ENCODE measurements at places on chromosomes 5 and 9.

- peak; percentile 59 for DNase-seq
Observed at GRCh38 chr5:131379723-131380122, 115.9 kb downstream of the CDC42SE2 start.

GRCh38 chr9:130354378-130354777 is 88.8 kb downstream of the HMCN2 start:
- DNase-seq: no peak

DNA sequence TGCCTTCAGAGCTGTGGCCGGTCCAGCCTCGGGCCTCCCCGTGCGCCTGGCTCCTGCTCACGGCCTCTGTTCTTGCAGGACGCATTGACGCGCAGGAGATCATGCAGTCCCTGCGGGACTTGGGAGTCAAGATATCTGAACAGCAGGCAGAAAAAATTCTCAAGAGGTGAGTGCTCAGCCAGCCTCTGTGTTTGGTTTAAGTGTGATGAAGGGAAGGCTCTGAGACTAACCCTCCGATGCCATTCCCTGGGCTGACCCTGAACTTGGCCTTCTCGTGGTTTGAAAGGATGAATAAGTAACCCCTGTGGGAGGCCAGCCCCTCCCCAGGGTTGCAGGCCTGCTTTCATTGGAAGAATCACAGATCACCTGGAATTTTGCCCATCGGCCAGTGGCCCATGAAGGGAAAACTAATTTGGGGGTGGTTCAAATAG is 26.3 kb downstream of the PTGES2 start:
- DNase-seq: no peak

DNA sequence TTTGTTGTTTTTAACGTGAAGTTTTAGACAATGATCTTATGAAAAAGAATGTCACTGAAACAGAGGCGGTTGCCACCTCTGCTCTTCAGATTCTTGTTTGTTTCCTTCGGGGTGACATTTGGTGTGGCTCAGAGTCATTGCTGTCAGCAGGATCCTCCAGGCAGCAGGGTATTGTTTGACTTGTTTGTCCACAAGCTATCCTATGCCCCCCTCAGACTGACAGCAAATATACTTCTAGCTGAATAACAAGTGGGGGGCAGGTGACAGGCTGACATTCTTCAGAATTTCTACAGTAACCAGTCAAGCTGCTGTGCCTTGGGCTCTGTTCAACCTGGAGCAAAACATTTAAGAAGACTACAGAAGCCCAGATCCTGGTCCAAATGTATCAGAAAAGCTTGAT is 383.3 kb downstream of the YTHDC2 start:
- no peak for DNase-seq

DNA sequence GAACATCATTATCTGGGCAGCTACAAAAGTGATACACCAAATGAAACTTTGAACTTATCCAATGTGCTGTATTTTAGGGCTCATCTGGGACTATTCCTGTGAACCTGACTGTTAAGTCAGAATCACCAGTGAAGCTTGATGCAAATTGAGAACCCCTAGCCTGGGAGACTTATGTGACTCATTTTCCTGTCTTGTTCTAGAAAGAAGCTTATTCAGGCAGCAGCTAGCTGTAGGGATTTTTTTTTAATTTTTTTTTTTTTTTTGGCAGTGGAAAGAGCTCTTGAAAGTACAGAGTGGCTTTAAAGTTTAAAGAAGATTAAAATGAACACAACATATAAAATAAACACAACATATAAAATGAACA is 81.1 kb upstream of the TNFAIP8 start:
- no peak for DNase-seq

GRCh38 chr5:133205649-133206048 is 153.8 kb downstream of the HSPA4 start:
- no peak for DNase-seq

DNA sequence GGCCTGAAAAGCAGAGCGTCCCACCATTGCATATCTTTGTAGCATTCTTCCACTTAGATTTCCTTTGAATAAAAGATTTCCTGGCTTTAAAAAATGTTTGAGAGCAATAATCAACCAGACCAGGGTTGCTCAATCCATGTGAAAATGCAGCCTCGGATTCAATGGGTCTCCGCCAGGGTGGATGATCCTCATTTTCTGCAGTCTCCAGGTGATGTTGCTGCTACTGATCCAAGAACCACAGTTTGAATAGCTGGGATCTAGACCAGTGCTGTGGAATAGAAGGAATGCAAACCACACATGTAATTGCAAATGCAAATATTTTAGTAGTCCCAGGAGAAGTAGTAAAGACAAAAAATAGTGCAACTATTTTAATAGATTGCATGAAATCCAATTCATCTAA is 317.6 kb downstream of the IRX1 start:
- DNase-seq: no peak

- DNase-seq: no peak
Observed at GRCh38 chr9:108859459-108860114, 2.5 kb upstream of the ACTL7A start.

- no peak for DNase-seq
Observed at GRCh38 chr5:84831701-84832100, 447.0 kb upstream of the EDIL3 start.

DNA sequence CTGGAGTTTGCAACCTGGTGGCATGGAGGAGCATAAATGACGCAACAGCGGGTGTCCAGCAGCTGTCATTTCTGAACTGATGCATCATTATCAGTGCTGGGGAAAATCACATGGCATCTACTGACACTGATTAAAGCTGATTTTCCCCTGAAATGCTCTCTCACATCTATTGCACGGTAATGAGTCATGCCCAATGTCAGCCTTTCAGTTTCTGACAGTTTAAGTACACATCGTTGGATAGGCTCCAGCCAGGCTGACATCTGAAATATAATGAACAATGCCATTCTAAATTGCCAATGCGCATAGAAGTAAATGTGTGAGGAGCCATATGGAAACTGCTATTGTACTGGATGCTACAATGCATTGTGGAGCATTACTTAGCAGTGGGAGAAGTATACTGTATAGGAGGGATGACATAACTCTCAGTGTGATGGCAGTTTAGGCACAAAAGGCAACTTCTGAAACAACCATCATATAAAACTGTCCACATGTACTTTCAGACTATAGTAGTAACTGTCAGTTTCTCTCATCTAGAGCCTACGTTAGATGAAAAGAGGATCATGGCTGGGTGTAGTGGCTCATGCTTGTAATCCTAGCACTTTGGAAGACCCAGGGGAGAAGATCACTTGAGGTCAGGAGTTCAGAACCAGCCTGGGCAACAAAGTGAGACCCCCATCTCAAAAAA is 389.3 kb upstream of the DMAC1 start:
- DNase-seq: no peak

DNA sequence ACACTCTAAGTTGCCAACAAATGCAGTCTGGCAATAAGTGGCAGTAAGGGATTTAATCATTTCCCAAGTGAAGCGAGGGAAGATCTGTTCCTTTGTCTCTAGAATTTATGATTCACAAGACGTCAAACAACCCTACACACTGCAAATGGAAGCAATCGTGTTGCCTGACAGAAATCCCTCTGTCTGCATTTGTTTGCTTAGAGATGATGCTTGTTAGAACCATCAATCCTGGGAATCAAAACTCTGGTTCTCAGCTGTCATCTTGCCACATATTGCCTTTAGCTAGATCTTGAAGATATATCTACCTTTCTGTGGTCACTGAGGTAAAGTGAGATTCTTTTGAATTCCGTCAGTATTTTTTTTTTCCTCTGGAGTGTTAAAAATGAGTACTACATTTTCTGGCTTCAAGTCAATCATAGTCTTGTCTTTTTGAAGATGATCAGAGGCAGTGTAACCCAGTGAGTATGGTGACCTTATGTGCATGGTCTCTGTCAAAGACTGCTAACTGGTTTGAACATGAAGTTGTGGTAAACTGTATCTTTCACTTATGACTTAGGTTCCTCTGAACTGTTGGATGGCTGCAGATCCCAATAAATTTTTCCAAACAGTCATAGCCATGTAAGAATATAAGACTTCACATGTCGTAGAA is 106.4 kb upstream of the STARD4 start:
- no peak for DNase-seq

DNA sequence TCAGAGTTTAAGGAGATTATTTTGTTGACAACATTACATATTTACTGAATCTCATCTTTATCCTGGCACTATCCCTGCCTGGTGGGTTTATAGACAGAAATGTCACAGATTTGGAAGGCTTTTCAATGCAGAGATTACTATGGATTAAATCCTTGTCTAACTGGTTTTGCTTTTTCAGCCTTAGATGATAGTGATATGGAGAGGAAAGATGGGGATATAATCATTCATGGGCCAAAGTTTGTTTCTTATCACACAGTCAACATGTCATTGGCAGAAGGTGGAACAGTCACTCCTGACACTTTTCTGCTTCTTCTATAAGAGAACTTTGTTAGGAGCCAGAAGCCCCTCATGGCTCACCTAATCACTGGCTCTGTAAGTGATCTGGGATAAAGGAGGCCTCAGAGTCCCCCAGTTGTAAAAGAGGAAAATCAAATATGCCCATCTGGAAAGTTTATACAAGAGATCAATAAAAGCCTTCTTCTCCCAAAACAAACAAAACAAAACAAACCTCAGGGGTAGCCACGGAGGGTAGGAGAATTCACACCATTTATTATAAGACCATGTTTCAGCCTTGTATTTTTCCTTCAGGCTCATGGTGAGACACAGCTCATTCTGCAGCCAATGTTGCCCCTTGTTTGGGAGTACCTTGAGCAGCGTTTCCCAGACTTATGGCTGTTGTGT is 101.2 kb downstream of the PCSK1 start:
- no peak for DNase-seq

- no peak for DNase-seq
Observed at GRCh38 chr9:110224583-110224982, 16.6 kb upstream of the C9orf152 start.

DNA sequence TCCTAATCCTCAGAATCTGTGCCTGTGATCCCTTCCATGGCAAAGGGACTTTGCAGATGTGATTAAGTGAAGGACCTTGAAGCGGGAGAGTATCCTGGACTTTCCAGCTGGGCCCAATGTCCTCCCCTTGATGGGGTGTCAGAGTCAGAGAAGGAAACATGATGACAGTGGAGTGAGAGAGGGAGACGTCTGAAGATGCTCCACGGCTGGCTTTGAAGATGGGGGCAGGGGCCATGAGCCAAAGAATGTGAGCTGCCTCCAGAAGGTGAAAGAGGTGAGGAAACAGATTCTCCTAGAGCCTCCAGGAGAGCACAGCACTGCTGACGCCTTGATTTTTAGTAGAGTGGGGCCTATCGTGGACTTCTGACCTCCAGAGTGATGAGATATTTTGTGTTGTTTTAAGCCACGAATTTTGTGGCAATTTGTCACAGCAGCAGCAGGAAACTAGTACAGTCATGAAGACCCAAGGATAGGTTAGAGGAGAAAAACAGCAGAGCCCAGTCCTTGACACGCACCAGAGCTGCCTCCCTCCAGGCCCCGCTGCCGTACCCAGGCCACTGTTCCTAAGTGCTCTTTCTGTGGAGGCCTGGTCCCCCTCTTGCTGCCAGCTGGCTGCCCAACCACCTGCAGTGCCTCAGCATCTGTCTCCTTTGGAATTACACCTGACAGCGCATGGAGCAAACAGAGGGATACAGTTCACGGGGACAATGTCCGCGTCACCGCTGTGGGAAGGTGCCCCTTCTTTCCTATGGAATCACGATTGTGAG is 78.1 kb downstream of the MACROH2A1 start:
- DNase-seq: no peak

- DNase-seq: no peak
Observed at GRCh38 chr5:81171769-81172168, 61.4 kb upstream of the CKMT2 start.

GRCh38 chr9:113482341-113482740 is 18.8 kb downstream of the RGS3 start:
- no peak for DNase-seq

DNA sequence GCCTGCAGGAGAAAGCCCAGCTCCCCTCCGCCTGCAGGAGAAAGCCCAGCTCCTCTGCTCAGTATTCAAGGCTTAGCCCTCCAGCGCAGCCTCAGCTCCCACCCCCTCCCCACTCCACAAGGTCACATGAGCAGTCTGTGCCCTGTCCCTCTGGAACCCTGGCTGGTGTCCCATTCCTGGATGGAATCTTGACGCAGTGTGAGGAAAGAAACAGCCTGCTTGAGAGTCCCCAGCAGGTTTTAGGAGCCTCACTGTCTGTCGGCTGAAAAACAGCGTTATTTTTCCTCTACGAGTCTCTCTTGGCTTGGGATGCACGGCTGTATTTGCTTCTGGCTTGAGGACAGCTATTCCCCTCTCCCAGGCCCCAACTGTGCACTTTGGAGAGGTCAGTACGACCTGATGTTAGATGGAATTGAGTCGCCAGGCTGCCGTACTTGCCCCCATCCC is 210.1 kb upstream of the TRIM32 start:
- no peak for DNase-seq

- no peak for DNase-seq
Observed at GRCh38 chr5:128749136-128749898, 211.3 kb upstream of the FBN2 start.

- DNase-seq: no peak
Observed at GRCh38 chr5:135007305-135007704, 26.7 kb downstream of the PITX1 start.

GRCh38 chr5:31346896-31347551 is 153.5 kb downstream of the CDH6 start:
- no peak for DNase-seq

GRCh38 chr9:108547411-108548135 is 308.2 kb downstream of the ACTL7B start:
- no peak for DNase-seq

GRCh38 chr5:148653836-148654781 is at the start of gene HTR4:
TSS of gene HTR4 (minus strand) at chr5:148654527. CDS start at chr5:148637014, 17,513 bp downstream.
- no peak for DNase-seq

- DNase-seq: no peak
Observed at GRCh38 chr5:146026307-146027010, 78.9 kb downstream of the PLAC8L1 start.

DNA sequence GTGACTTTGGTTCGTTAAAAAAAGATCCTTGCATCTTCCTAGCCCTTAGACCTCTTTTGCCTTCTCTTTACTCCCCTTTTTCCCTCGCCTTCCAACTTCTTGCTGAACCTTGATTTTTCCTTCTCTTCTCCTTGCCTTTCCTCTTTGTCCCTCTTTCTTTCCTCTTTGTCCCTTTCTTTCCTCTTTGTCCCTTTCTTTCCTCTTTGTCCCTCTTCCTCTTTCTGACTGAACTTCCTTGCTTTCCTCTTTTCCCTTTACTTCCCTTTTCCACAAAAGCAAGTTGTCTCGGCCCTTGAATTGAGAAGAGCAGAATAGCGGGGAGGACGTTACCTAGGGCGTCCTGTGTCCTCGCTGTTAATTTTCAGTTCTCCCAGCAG is 1.4 kb upstream of the MLLT3 start:
- no peak for DNase-seq
